ENCODE measurements at places on chromosomes 7 and 10.

- DNase-seq = peak; percentile 87
Measured at GRCh38 chr7:132655131-132655727, 79.0 kb upstream of the PLXNA4 start.

DNA sequence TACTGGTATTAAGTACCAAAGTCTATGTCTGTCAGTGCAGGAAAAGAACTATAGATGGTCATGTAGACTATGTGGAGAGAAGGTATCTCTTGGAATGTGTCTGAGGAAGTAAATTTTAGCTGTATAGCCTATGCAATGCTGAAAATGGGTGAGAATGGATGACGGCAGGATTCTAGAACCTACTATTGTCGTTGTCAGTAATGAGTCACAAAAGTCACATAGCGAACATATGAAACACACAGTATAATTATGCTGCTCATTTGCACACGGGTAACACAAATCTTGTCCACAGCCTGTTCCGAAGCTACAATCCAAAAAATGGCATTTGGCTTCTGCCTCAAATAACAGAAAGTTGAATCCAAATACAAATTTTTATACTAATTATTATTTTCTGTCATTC, 33.6 kb upstream of the KMT2E start:
- DNase-seq = no peak

DNA sequence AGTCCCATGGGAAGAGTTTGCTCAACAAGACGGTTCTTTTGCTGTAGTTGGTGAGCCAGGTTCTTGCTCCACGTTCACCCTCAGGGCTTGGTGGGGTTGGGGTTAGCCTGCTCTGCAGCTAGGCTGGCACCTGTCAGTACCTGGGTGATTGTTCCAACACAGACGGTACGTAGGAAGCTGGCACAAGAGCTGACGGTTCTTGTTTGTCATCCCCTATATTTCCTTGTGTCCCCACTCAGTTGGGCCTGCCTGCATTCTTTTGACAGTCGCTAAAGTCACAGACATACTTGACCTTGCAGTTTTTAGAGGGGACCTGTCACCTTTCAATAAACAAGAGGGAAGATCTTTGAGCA, 40.2 kb upstream of the SYPL1 start:
- no peak for DNase-seq

DNA sequence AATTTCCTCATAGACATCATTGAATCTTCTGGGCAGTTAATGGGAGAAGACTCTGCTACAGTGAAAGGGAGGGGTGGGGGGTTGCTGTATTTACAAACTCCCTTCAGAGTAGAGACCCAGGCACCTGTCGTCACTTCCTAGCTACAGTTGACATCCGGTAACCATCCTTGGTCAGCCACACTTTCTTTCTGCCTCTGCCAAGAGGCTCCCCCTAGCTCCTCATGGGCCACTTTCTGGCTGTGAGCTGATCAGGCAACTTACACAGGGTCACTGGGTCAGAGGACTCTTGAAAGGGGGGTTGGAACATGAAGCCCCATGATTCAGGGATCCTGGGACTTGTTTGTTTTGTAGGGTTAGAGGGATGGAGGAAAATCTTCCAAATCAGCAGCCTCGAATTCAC, 1.2 kb downstream of the TECPR1 start:
- DNase-seq = no peak

DNA sequence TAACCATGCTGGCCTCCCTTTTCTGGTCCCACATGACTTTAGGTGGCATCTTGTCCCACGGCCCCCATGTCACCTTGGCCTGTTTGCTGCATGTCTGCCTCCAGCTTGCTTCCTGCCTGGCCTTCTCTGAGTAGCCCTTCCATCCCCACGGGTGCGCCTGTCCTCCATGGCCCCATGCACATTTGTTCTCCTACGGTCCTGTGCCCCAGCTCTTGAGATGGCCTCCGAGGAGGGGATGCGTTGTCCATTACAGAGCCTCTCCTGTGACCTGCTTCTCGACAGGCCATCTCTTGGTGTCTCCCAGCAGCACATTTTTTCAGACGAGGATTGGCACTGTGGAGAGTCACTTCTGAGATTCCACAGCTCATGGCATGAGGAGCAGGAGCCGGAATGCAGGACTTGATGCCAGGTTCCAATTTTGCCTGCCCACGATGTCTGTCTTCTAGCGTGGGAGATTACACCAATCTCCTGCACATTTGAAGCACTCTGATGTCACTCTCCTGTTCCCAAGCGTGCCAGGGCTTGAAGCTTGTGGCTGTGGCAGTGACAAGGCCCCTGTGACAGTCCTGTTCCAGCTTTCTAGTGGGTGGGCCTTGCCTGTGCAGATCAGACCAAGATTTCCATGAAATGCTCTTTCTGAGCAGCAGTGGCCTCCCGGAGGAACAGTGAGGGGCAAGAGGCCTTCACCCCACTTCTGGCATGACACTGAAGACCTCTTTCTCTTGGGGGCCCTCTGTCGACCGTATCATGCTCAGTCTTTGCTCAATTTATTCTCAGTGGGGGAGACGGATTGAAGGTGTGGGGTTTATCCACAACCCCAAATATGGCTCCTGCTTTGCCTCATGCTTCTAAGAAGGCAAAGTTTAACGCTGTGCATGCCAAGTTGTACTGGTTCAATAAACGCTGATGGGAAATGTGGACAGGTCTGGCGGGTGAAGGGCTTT, 13.4 kb downstream of the WDFY4 start:
- no peak for DNase-seq

DNA sequence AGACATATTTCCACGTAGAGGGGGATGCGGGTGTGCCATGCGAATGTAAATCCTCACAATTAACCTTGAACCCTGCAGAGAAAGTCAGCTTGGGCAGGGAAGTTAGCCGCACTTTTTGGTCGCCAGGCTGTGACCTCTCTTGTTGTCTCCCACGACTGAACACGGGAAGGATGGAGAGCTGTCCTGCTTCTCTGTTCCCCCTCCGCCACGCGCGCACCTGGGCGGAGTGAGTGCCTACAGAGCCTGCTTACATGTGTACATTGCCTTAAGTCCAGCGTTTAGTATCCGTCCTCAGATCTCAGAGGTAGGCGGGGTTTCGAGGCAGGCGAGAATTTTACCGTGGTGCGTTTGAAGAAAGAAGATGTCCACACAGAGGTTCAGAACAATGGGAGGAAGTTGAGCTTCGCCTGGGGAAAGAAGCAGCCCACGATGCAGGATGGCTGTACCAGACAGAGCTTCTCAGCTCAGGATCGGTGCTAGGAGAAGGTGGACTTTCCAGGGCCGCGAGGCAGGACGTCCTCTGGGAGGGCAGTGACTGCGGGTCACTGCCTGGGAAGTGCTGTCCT, 482 bp upstream of the ERCC6 start:
- DNase-seq = peak; percentile 20

Measured in CMK (cell line).